ENCODE measurements at places on chromosomes 5 and 9.

GRCh38 chr5:78503958-78504653 is 143.7 kb downstream of the SCAMP1 start:
- no peak overlapping the region for H3K4me3 ChIP-seq
- H3K27me3 ChIP-seq = peaks cover 26% of the 10 kb centered on the region
- H3K4me1 ChIP-seq = peaks cover 1% of the 10 kb centered on the region
- DNase-seq = no peak
- no peaks in the 10 kb centered on the region for H3K36me3 ChIP-seq
- no peak overlapping the region for H3K27ac ChIP-seq

- no peak overlapping the region for H3K27ac ChIP-seq
- no peak overlapping the region for H3K4me3 ChIP-seq
- H3K36me3 ChIP-seq = no peaks in the 10 kb centered on the region
- DNase-seq = no peak
These were observed 32.7 kb downstream of the GRIA1 start for GRCh38 chr5:153523211-153523610.

- DNase-seq = no peak
- no peaks in the 10 kb centered on the region for H3K27me3 ChIP-seq
- H3K4me1 ChIP-seq = peaks cover 45% of the 10 kb centered on the region
- no peak overlapping the region for H3K27ac ChIP-seq
- H3K36me3 ChIP-seq = peaks cover 21% of the 10 kb centered on the region
- H3K4me3 ChIP-seq = no peak overlapping the region
These were observed 4.3 kb downstream of the SURF2 start for GRCh38 chr9:133360400-133361393.

GRCh38 chr5:91109634-91110033 is 273.5 kb downstream of the ARRDC3 start:
- no peak overlapping the region for H3K27ac ChIP-seq
- H3K36me3 ChIP-seq = no peaks in the 10 kb centered on the region
- H3K27me3 ChIP-seq = peaks cover 6% of the 10 kb centered on the region
- no peaks in the 10 kb centered on the region for H3K4me1 ChIP-seq
- DNase-seq = no peak

DNA sequence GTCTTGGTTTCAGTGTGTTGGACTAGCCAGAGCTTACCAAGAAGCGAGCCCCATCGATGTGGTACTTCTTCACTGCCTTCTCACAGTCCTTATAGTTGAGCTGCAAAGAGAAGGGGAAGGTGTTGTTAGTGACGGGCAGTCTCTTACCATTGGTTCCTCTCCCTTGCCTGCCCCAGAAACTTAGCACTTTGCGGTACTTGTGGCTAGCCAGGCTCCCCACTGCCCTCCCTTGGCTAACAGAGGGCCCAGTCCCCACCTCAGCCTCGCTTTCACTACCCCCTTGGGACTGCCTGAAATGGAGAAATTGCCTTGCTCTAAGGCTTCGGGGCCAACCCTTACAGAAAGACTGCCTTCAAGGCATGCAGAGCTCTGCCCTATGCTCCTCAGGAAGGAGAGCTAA is 4.3 kb downstream of the LCP2 start:
- peak overlapping the region; percentile 88 for H3K27ac ChIP-seq
- peaks cover 66% of the 10 kb centered on the region for H3K4me1 ChIP-seq
- no peaks in the 10 kb centered on the region for H3K27me3 ChIP-seq

GRCh38 chr5:43627028-43627427 is 24.0 kb downstream of the NNT start:
- no peak overlapping the region for H3K27ac ChIP-seq
- H3K4me1 ChIP-seq = no peaks in the 10 kb centered on the region
- H3K4me3 ChIP-seq = no peak overlapping the region
- DNase-seq = no peak
- peaks cover 2% of the 10 kb centered on the region for H3K36me3 ChIP-seq

DNA sequence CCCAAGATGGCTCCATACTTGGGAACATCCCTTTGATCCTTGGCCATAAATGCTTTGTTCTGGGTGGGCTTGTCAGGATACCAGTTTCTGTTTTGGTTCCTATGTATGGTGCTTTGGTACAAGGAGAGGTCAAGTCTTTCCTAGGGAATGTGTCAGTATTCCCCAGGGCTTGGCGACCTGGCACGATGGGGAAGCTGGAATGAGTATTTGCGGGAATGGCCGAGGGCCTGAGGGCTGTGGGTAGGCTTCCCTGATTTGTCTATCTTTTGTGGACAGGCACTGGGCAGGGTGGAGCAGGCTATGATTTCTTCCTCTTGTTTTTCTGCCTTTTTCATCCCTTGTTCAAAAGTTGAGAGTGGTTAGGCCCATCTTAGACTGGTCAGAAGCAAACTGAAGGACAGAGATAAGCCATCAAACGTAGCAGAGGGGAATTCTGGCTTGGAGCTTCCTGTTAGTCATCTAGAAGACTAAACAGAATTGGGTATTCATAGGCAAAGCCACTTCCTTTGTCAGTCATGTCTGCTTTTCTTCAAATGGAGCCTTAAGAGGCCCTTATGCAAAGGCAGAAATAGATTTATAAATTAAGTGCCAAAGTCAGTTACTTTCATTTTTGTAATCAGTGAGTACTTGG is 13.7 kb downstream of the DOCK2 start:
- no peak overlapping the region for H3K4me3 ChIP-seq
- peaks cover 82% of the 10 kb centered on the region for H3K4me1 ChIP-seq
- no peaks in the 10 kb centered on the region for H3K27me3 ChIP-seq
- peaks cover 20% of the 10 kb centered on the region for H3K36me3 ChIP-seq

- no peak for DNase-seq
- no peaks in the 10 kb centered on the region for H3K36me3 ChIP-seq
- H3K4me1 ChIP-seq = no peaks in the 10 kb centered on the region
- H3K27me3 ChIP-seq = peaks cover 2% of the 10 kb centered on the region
- H3K27ac ChIP-seq = no peak overlapping the region
These were observed 120.6 kb downstream of the FOXD1 start for GRCh38 chr5:73327908-73328455.

DNA sequence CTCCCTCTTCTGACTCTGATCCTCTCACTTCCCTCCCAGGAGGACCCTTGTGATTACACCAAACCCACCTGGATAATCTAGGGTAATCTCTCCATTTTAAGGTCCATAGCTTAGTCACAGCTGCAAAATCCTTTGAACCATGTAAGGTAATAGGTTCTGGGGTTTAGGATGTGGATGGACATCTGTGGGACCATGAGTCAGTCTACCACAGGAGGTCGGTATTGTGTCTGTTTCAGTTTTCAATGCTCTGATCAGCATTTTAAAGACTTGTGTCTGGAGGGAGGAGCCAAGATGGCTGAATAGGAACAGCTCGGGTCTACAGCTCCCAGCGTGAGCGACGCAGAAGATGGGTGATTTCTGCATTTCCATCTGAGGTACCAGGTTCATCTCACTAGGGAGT is 112.6 kb downstream of the CAVIN4 start:
- no peaks in the 10 kb centered on the region for H3K4me1 ChIP-seq
- no peak overlapping the region for H3K4me3 ChIP-seq
- H3K27ac ChIP-seq = no peak overlapping the region
- H3K36me3 ChIP-seq = no peaks in the 10 kb centered on the region
- no peak for DNase-seq

GRCh38 chr9:121178676-121179372 is 22.8 kb downstream of the RAB14 start:
- H3K4me1 ChIP-seq = peaks cover 2% of the 10 kb centered on the region
- peaks cover 11% of the 10 kb centered on the region for H3K36me3 ChIP-seq
- DNase-seq = no peak

DNA sequence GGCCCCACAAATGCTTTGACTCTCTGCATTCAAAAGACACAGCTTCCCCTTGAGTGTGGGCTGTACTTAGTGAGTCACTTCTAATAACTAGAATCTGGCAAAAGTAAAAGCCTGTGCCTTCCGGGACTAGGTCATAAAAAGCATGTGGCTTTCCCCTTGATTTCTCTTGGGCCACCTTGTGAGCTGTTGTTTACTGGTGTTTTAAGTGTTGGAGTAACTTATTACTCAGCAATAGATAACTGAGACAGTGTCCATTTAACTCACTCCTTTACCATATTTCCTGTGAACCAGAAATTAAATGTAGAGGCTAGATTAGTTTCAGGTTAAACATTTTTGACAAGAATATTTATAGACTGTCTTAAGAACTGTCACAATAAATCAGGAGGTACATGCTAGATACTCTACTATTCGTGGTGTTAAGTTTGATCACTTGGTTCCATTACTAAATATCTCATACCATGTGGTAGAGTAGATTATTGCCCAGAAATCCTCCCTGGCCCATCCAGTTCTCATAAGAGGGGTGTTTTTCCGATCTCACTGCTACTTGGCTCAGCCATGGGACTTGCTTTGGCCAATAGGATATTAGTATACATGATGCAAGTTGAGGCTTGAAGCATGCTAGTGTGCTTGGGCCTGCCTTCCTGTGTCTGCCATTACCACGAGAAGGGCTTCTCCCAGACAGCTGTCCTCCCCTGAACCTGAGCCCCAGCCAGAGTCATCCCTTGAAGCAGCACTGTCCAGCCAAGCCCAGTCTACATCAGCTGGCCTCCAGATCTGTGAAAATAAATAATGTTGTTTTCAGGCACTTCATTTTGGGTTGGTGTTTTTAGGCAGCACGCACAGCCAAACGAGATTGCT is 10.4 kb upstream of the CMBL start:
- no peak for DNase-seq
- H3K4me3 ChIP-seq = no peak overlapping the region
- no peak overlapping the region for H3K27ac ChIP-seq

DNA sequence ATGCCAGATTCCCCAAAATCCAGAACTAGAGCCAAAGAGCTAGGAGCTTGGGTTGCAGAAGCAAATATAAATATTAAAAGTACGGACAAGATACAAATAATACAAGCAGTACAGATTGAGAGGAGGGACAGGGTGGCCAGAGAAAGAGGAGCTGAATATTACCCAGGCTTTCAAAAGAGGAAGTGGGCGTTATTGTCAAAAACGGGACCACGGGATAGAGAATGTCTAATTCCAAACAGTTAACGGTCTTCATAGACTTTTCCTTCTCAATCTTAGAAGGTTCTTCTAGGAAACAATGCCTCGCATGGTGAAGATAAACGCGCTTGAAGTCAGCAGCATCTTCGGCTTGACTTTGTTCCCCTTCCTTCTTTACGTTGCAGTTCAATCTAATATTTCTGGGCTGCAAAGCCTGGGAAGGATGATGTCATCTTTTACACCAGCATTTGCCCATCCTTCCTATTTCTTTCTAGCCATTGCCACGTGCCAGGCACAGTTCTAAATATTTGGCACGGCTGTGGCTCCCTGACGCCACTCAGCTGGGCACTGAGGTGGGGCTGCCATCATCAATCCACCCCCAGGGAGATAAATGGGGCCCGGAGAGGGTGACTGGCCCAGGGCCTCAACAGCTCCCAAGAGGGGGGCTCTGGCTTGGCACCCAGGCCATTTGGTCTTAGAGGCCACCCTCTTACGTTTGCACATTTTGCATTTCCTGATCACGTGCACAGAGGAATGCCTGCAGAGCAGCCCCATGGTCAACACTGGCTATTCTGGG is 16.3 kb upstream of the OLFM1 start:
- no peak for DNase-seq
- peaks cover 5% of the 10 kb centered on the region for H3K27me3 ChIP-seq
- H3K4me3 ChIP-seq = no peak overlapping the region
- no peaks in the 10 kb centered on the region for H3K4me1 ChIP-seq
- no peaks in the 10 kb centered on the region for H3K36me3 ChIP-seq

GRCh38 chr9:7104625-7105024 is 346.9 kb downstream of the KDM4C start:
- DNase-seq = no peak
- H3K27ac ChIP-seq = no peak overlapping the region
- H3K27me3 ChIP-seq = no peaks in the 10 kb centered on the region
- no peak overlapping the region for H3K4me3 ChIP-seq
- peaks cover 26% of the 10 kb centered on the region for H3K36me3 ChIP-seq

- H3K4me3 ChIP-seq = no peak overlapping the region
- H3K4me1 ChIP-seq = no peaks in the 10 kb centered on the region
- no peaks in the 10 kb centered on the region for H3K27me3 ChIP-seq
- DNase-seq = no peak
These were observed 149.0 kb upstream of the ITGA1 start for GRCh38 chr5:52638732-52639131.

DNA sequence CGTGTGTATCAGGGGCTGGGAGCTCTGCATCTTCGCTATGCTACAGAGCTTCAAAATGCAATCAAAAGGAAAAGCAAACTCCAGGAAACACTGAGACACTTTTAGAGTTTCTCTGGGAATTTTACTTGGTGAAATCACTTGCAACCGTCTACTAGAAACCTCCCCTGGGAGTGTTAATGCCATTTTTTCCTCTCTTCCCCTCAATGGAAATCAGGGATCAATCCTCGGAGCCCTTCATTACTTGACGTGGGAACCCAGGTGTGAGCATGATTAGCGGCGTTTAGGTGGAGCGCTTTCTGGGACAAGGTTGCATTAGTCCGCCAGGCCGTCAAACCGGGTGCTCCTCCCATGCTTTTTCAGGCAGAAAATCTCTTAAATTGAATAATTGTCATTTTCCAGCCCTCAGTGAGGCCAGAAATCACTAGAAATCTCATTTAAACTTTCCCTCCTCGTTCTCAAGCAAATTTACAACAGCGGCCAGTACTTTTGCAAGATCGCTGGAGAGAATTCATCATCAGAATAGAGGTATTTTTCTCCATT is 191.3 kb downstream of the IRX1 start:
- H3K4me3 ChIP-seq = no peak overlapping the region
- no peaks in the 10 kb centered on the region for H3K4me1 ChIP-seq
- no peaks in the 10 kb centered on the region for H3K27me3 ChIP-seq
- no peak overlapping the region for H3K27ac ChIP-seq
- H3K36me3 ChIP-seq = no peaks in the 10 kb centered on the region

DNA sequence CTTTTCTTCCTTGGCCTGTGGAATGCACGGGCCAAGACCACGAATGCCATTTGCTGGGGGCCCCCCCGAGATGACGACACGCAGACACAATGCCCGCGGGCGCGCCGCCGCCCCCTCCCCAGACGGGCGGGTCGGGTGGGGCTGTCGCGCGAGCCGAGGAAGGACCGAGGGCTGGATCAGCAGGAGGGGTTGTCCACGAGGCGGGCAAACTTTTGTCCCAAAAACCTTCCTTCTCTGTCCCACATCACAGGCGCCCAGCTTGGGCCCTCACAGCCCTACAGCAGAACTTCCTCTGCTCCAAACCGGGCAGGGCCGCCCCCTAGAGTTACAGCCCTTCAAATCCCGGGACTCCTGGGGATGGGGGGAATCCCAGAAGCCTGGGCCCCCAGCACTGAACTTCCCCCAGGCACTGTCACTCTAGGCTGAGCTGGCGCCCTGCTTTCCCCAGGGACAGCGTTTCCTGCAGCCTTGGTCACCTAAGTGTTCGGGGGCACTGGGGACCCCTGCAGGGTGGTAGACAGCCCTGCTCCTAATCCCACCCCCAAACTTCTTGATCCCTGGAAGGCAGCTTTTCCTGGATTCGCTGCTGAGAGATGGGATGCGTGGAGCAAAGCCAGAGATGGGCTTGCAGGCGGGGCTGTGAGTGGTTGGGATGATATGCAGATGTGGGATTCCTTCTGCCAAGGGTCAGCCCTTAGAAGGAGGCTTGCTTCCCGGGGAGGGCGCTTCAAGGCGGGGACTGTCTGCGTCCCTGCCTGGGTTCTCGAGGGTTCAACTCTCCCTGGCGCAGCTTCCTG is 980 bp downstream of the COL5A1 start:
- H3K27ac ChIP-seq = no peak overlapping the region
- no peaks in the 10 kb centered on the region for H3K4me1 ChIP-seq
- DNase-seq = no peak
- H3K4me3 ChIP-seq = no peak overlapping the region
- H3K27me3 ChIP-seq = peaks cover 43% of the 10 kb centered on the region
- no peaks in the 10 kb centered on the region for H3K36me3 ChIP-seq

GRCh38 chr5:53607886-53608285 is 47.4 kb downstream of the NDUFS4 start:
- H3K36me3 ChIP-seq = peaks cover 10% of the 10 kb centered on the region
- H3K4me1 ChIP-seq = no peaks in the 10 kb centered on the region
- no peak for DNase-seq
- H3K4me3 ChIP-seq = no peak overlapping the region
